Nucleus accumbens (tissue), 56 donors: ENCODE measurements at places on chromosomes 1 and 21.

DNA sequence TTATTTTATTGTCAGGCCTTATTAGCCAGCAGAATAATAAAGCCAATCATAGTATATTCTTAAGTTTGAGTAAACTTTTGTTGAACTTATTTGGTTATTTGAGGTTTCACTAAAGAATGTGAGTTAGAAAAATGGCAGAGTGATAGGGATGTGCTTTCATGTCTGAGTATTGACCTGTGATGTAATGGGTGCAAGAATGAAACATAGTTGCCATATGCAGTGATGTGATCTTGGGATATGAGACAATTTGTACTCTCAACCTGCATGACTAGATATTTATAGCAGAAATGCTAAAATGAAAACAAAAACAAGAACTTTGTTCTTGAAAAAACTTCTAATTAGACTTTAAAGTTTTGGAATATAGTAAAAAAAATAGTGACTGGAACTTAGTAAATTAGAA, 97.9 kb downstream of the DISP1 start:
- no peak for DNase-seq

- no peak for DNase-seq
Measured at GRCh38 chr1:116951200-116951935, 41.7 kb downstream of the PTGFRN start.

- DNase-seq, result no peak
Measured at GRCh38 chr1:23927097-23927496, 13.9 kb upstream of the CNR2 start.

DNA sequence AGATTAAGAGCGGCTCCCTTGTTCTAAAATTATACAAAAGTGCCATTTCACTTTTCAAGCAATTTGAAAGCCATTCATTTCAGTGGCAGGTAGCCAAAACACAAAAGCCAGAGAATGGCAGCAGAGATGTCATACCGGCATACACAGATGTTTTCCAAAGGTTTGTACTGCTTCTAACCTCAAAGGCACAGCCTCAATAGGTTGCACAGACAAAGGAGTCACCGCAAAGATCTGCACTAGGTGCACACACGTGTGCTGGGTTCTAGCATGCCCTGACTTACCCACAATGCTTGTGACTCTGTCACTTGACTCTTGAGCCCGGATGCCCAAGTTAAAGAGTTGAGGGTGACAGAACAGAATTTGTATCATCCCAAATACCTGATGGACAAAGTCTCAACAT, 448.9 kb upstream of the ADGRL2 start:
- DNase-seq, result no peak

DNA sequence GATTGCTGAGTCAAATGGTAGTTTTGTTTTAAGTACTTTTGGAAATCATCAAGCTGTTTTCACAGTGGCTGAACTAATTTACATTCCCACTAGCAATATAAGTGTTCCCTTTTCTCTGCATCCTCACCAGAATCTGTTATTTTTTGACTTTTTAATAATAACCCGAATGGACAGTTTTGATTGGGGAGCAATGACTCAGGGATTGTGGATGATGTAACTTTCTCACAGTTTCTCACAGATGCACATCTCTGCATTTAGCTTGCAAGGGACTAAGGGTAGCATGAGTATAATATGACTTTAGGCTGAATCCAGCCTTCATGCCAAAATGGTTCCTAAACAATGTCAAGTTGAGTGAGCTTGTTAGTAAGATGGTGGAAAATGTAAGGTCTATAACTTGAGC, 90.2 kb downstream of the C4BPA start:
- no peak for DNase-seq

- DNase-seq, result no peak
Measured at GRCh38 chr1:241611063-241611462, 29.1 kb downstream of the CHML start.

- DNase-seq, result no peak
Measured at GRCh38 chr1:162560303-162561036, 1.1 kb upstream of the UAP1 start.

DNA sequence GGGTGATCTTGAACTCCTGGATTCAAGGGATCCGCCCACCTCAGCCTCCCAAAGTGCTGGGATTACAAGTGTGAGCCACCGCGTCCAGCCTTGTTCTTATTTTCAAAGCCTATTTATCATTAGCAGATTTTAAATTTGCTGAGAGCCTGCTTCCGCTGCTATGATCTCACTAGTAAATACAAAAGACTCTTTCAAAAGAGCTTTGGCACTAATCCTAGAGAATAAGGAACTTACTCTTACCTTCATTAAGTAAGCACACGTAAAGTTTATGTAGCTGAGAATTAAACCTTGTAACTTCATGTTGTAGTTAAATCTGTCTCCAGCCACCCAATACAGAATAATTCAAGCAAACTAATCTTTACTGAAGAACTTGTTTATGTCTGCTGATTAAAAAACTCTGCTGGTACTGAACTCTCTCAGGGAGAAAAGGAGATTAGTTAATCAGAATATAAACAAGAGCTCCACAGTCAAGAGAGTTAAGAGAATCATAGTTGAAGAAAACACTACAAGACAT, 72.3 kb downstream of the RUSC1 start:
- DNase-seq, result no peak

DNA sequence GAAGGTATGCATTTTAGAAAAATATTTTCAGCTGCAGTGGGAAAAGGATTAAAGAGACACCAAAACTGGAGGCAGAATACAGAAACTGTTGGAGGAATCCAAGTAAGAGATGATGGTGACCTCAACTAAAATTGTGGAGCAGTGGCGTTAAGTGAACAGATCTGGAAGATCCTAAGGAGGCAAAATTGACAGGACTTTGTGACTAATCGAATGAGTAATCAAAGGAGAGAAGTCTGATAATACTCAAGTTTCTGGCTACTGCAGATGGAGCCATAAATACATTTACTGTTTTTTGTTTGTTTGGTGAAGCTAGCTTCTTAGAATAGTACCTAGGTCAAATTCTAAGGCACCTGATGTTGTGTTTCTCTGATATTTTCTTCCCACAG, 3.1 kb downstream of the CTBS start:
- no peak for DNase-seq

DNA sequence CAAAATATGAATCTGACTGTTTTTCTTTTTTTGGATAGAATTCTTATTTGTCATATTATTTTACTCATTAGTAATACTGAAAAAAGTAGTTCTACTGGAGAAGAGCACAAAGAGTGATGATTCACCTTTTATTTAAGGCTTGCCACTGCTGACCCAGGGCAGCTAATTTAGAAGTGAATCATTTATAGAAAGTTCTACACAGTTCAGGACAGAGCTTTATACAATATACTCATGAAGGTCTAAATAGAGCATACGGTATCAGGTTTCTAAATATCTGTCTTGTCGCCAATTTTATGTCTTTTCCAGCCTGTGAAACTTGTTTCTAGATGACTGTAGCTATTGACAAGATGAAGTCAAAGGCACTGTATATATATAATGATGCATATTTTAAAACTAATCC, 25.0 kb downstream of the GIPC2 start:
- DNase-seq, result no peak

- DNase-seq, result no peak
Measured at GRCh38 chr1:234871710-234872271, 256.8 kb downstream of the TOMM20 start.

DNA sequence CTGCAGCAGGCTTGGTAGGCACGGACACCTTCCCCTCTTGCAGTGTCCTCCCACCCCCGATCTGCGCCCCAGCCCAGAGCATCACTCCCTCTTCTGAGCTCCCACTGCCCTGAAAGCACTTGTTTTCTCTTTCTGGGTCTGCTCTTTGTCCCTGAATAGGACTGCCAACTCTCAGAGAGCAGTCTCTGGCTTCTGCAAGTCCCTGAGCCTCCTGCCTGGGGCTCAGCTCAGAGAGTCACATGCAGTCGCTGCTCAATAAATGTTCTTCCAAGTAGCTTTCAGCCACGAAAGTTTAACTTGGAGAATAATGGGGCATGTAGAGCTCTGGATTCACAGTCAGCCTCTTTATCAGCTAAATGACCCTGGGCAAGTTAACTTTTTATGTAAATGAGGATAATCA, 205.6 kb downstream of the HIVEP3 start:
- DNase-seq, result no peak

DNA sequence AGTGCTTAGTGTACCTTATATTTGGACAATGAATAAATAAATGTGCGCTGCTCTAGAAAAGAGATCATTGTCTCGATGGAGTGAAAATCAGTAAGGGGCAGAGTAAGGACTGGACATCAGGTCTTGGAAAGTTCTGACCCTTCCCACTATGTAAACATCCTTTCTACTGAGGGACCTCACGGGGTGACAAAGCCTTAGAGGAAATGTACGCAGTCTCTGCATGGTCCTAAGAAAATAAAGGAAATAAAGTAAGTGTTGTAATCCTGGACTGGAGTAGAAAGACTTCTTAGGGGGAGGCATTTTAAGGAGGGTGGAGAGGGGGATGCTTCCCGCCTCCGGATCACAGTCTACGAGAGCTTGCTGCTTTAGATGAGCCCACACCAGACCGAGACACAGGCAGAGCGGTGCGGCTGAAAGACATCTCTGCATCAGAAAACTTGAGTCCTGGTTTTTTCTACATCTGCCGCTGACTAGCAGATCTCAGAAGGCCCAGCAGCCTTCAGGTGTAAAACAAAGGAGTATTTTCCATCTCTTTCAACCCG, 22.3 kb upstream of the GPR137B start:
- no peak for DNase-seq

GRCh38 chr1:86201311-86201710, 44.7 kb upstream of the COL24A1 start:
- DNase-seq, result no peak

DNA sequence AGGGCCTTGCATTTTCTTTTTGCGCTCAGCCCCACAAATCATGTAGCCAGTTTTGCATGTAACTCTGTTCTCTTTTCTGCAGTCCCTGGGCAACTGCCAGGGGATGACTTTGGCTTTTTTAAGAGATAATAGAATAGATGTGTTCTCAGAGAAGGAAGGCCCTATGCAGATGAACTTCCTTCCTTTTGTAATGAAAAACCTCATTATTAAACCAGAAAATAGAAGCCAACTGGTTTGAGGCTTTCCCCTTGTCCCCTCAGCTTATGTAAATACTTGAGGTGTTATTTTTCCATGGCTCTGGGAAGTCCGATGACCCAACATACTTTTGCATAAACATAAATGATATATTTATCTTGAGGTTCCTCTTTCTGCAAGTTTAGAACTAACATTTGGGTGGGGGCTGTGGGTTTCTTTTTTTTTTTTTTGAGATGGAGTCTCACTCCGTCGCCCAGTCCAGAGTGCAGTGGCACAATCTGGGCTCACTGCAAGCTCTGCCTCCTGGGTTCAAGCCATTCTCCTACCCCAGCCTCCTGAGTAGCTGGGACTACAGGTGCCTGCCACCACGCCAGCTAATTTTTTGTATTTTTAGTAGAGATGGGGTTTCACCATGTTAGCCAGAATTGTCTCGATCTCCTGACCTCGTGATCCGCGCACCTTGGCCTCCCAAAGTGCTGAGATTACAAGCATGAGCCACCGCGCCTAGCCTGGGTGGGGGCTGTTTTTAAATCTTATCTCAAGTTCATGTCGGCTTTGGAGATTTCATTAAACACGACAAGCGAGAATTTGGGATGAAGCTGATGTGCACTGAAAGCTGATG, 14.4 kb upstream of the FCRL5 start:
- DNase-seq, result no peak

GRCh38 chr1:213269829-213270228, 218.8 kb downstream of the RPS6KC1 start:
- no peak for DNase-seq

DNA sequence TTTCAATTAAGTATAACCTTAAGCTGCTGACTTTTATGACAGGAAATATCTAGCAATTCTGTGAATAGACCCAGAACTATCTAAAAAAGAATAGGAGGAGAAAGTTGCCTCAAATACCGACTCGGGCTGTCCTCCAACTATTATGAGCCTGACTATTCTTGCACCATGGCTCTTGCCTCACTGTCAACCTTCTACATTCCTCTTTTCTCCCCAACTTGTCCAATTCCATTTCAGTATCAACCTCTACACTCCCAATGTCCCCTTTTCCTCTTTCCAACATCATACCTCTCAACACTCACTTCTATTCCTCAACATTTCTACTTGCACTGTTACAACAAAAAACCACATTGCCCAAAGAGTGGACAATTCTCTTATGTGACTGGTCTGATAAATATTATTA, 2.3 kb downstream of the ZZZ3 start:
- no peak for DNase-seq

DNA sequence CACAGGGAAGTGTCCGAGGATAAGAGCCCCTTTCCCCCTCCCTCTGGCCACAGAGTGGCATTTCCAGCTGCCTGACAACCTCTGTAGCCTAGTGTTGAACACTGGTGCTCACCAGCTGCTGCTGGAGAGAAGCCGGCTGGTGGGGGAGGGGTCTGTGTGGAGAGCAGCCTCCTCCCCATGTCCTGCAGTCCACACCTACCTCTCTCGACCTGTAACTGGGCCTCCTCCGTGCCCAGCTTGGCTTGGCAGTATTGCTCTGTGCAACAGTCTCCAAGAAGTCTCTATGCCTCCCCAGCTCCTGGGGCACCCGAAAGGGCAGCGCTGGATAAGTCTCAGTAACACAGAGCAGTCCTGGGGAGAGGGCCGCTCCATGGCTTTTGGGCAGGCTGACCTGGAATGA, 17.0 kb downstream of the PAPPA2 start:
- DNase-seq, result no peak

- DNase-seq, result no peak
Measured at GRCh38 chr1:113141650-113142473, 68.9 kb downstream of the LRIG2 start.

DNA sequence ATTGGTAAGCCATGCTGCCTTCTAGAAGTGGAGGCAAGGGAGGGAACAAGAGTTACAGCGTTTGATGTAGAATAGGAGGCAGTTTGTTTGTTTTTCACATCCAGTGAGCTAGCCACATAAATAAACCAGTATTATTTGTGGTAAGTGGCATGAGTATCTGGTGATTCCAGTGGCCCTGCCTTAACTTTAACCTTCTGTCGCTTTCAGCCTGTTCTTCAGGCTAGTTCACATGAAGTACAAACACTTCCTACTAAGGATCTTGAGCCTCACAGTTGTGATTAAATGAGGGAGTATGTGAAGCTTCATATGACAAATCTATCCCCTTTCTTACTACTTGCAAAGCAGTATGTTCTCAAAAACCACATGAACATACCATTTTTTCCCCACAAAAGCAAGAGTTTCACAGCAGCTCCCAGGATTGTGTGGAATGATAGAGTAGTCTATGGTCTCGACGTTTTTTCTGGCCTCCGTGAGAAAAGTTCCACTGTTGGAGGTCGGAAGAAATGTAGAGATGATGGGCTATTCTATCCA, 59.5 kb downstream of the PHACTR4 start:
- DNase-seq, result no peak

DNA sequence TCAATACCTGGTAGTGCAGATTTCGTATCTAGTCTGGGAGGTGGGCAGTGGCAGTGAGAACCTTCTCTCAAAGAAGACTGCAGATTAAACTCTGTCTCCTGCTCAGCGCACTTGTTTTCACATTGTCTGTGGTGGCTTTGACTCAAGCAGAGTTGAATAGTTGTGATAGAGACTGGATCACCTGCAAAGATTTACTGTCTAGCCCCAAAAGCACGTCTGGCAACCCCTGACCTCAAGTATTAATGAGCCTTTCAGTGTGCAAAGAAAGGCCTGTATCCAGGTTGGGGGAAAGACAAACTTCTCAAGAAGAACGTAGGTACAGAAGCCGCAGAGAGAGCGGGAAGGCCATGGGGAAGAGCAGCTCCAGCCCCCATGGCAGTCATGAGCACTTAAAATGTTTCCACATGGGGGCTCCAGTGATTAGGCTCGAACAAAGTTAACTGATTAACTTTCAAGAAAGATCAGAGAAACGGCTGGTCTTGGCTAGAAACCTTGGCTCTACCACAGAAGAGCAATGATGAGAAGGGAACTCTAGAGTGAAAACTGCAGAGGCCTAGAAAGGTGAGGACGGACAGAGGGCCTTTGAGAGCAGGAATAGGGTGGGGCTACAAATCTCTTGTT, 15.2 kb downstream of the HENMT1 start:
- no peak for DNase-seq
